ENCODE measurements at places on chromosomes 2 and 18. TPM values are rescaled to one million over a fixed set of nuclear protein-coding genes. Genes with fewer than 3 reads are reported as not detected.

DNA sequence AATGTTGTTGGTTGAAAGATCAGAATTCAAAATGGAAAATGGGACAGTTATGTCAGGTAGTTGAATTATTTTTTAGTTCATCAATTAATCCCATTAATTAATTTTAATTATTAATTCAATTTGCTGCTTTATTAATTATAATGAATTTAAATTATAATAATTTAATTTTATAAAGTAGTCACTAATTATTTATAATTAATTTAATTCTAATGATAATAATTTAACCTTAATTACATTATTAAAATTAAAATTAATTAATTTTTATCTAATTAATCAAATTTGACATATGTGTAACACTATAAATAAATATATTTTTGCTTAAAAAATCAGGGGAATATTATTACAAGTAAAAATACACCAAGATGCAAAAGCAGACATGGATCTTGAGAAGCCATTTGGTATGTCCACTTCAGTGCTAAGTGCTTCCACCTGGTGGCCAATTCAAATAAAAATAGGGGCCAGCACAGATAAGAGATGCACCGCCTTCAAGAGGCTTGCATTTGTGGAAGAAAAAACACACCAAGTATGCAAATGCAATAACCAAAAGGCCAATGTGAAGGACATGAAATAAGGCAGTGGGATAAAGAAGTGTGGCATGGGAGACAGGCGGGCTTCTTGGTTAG, 73.2 kb downstream of the MBP start:
- DNase-seq = peak; percentile 82

MBD2 gene
- total RNA-seq = 106 TPM

DNA sequence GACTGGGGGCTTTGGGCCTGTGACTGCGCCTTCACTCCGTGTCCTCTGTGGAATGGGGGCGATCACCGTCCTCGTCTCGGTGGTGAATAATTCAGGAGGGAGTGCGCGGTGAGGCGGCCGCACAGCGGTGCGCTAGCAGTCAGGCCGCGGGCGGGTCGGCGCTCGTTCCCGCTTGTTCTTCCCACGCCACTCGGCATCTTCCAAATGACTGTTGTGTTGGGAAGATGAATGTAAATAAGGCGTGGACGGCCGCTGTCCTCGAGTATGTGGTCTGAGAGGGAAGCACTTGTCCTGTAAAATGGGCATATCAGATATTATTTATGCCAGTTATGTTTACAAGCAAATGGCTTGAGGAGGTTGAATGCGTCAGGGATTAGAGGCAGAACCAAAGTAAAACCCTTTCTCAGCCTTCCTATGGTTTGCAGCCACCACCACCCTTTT, 608 bp upstream of the VPS4B start:
- DNase-seq = no peak

GRCh38 chr2:222613715-222614331, 42.1 kb downstream of the FARSB start:
- peak; percentile 13 for DNase-seq

DNA sequence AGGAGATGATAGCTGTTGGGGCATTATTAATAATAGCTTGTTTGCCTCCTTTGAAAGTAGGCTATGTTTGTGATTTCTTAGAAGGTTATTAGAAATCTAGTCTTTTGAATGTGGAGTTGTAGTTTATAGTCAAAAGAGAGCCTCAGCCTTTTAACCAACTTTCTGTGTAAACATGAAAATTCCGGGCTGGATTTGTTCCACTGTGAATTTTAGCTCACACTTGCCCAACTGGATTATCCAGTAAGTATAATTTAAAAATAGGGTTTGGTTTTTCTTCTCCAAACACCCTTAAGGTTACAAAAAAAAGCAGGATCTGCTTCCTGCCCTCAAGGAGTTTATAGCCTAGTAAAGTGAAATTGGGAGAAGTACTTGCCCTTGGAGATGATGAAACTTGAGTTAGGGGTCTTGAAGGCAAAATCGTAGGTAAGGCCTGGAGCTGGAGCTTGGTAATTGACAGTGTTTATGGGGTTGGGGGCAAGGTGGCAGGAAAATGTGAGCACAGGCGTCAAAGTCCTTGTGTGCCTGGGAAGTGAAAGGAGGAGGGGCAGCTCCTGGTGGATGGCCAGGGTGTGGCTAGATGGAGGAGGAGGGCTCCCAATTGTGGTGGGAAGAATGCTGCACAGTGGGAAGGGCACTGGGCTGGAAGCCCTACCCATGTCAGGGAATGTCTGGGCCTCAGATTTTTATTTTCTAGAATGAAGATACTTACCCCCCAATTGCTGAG, 21.3 kb downstream of the ITGA6 start:
- no peak for DNase-seq

Measured in Calu3 (cell line).